A673 (cell line): ENCODE measurements at places on chromosomes 5 and 9. TPM values are rescaled to one million over a fixed set of nuclear protein-coding genes. Genes with fewer than 3 reads are reported as not detected.

GRCh38 chr9:137439158-137439714 lies 1.9 kb downstream of the ENTPD8 start:
- H3K4me3 ChIP-seq: no peak overlapping the region
- H3K27me3 ChIP-seq: no peaks in the 10 kb centered on the region
- no peak overlapping the region for H3K27ac ChIP-seq
- no peaks in the 10 kb centered on the region for H3K36me3 ChIP-seq
- no peak for DNase-seq

DNA sequence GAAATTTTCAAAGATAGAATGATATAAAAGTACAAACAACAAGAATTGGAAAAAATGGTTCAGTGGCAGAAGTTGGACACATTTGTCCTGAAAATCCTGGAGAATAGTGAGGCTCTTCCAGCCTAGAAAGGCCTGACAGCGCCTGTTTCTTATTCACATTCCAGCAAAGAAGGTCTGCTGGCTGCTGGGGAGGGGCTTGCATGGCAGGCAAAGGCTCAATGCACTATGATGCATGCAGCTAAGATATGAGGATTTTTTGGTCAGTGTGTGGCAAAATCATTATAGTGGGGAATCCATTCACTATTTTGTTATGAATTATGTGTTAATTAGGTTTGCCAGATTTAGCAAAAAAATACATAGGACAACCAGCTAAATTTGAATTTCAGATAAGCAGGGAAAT lies 243.9 kb upstream of the SLC30A5 start:
- H3K4me1 ChIP-seq: no peaks in the 10 kb centered on the region
- no peak overlapping the region for H3K27ac ChIP-seq
- H3K36me3 ChIP-seq: no peaks in the 10 kb centered on the region

DNA sequence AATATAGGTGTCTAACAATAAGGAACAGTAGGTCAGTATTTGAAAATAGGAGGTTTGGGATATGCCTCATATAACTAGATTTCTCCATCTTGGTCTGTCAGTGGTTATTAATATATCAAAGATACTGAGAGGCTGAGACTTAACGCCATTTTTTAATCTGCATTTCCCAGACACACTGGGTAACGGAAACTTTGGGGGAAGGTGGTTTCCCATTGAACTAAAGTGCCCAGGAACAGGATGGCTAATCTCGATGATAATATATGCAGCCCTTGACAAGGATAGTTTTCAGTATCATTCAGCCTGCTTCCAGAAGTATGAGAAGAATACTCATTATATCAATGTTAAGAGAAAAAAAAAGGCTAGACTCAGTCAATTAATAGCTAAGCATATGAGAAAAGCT lies 30.7 kb downstream of the EFNA5 start:
- no peaks in the 10 kb centered on the region for H3K36me3 ChIP-seq
- no peak overlapping the region for H3K27ac ChIP-seq
- no peak for DNase-seq
- peaks cover 20% of the 10 kb centered on the region for H3K4me1 ChIP-seq
- no peaks in the 10 kb centered on the region for H3K27me3 ChIP-seq
- H3K4me3 ChIP-seq: no peak overlapping the region

GRCh38 chr9:73116031-73116430 lies 35.6 kb upstream of the ANXA1 start:
- no peak for DNase-seq
- peaks cover 4% of the 10 kb centered on the region for H3K4me1 ChIP-seq
- H3K27ac ChIP-seq: no peak overlapping the region
- no peak overlapping the region for H3K4me3 ChIP-seq
- H3K36me3 ChIP-seq: no peaks in the 10 kb centered on the region
- H3K27me3 ChIP-seq: no peaks in the 10 kb centered on the region

Gene CANX
- total RNA-seq: 598 and 609 TPM in 2 replicates

Gene NR5A1
- total RNA-seq: not detected in 2 replicates
